ENCODE measurements at places on chromosomes 7 and 10.
A peak's percentile ranks its signal among the peaks of the same experiment; 100 is the strongest.

DNA sequence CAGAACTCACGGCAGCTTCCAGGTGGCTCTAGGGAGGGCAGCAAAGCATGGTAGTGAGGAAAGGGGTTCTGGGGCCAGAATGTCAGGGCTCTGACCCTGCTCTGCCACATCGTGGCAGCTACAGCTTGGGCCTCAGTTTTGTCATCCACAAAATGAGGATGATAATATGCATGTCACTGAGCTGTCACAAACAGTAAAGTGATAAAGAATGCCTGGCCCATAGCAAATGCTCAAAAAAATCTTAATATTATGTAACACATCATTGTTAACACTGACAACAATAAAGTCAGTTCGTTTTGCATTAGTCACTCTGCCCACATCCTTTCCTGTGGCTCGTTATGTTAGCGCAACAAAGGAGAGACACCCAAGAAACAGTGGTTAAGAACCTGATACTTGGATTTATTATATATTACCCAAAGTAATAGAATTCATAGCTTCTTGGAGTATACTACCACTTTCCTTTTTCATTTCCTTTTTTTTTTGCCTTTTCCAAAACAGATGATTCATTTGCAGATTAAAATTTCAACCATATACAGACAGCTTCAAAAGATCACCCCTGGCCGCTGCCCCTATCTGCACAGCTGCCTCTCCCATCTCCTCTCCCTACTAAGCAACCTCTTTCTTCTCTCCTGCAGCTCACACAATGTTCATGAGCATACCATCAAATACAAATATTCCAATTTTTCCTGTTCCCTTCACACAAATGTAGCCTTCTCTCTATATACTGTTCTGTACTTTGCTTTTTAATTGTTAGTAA is 45.5 kb upstream of the DDC start:
- DNase-seq: peak; percentile 56

GRCh38 chr7:19752020-19752419 is 21.4 kb downstream of the TMEM196 start:
- DNase-seq: no peak

DNA sequence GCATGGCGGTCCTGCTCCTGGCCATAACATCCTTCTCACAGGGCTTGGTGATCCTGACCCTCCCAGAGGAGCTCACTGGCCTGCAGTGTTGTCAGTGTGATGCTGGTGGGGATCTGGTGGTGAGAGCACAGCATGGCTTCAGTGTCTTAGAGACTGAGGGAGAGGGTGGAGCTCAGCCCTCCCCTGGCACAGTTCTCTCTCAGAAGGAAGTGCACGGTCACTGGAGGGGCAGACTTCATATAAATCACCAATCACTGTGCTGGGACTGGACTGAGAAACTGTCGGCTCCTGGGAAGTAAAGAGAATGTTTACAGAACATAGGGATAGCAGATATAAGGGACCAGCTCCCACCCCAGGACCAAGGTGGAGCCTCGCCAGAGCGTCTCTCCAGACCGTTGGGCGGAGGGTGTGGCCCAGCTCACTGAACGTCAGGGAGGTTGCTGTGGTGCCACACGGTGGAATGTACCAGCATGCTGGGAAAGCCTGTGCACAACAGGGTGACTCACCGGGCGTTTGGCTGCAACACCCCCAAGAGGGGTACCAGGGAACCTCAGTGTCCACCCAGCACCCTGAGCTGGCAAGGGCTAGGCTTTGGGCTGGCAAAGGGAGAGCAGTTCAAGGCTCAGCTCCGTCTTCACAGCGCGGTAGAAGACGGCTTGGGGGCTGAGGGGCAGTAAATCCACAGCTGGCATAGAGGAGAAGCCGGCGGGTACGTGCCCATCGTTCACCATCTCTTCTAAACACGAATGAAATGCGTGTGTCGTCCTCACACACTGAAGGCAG is 8.8 kb upstream of the GET4 start:
- DNase-seq: no peak

DNA sequence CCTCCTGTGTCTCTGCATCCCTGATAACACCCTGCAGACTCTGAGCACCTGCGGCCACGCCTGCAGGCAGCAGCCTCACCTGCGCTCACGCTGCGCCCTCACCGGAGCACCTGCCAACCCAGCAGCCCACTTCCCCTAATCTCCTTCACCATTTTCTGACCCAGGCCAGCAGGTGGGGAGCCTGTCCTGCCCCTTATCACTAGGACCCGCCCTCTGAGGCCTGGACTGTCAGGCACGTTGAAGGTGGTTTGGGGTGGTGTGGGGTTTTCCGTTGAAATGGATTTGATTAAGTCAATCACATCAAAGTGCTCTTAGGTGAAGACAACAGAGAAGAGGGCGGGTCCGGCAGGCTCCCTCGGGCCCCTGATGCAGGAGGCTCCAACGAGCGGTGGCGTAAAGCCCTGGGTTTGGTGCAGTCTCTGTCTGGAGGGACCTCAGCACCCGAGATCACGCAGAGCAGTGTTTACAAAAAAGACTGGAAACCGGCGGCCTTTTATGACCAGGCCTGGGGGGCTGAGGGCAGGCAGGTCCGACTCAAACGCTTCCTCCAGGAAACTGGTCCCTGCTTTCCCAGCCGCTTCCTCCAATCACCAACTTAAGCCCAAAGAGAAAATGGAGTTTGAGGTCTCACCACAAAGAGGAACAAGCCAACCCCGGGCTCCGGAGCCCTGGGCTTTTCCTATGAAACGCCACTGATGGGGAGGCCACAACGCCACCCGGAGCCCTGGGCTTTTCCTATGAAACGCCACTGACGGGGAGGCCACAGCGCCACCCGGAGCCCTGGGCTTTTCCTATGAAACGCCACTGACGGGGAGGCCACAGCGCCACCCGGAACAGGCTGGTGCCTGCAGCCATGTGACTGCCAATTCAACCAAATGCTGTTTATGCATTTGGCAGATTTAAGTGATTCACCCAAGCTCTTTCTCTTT is 45.5 kb downstream of the DPYSL4 start:
- DNase-seq: no peak

DNA sequence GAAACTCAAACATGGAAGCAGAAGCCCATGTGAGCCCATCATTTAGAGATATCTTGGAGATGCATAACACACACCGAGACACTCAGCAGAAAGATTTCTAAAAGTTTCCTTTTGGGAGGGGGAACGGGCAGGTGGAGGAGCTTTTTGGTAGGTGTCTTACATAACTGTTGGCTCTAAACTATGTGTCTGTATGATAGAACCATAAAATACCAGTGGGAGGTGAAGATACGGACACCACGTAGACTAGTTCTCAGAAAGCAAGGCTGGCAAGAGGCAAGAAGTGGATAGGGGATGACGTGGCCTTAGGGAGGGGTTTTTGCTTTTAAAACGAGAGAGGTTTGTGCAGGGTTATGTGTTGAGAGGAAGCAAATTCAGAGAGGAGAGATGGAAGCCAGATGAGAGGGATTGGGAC is 36.5 kb downstream of the IL15RA start:
- DNase-seq: no peak

DNA sequence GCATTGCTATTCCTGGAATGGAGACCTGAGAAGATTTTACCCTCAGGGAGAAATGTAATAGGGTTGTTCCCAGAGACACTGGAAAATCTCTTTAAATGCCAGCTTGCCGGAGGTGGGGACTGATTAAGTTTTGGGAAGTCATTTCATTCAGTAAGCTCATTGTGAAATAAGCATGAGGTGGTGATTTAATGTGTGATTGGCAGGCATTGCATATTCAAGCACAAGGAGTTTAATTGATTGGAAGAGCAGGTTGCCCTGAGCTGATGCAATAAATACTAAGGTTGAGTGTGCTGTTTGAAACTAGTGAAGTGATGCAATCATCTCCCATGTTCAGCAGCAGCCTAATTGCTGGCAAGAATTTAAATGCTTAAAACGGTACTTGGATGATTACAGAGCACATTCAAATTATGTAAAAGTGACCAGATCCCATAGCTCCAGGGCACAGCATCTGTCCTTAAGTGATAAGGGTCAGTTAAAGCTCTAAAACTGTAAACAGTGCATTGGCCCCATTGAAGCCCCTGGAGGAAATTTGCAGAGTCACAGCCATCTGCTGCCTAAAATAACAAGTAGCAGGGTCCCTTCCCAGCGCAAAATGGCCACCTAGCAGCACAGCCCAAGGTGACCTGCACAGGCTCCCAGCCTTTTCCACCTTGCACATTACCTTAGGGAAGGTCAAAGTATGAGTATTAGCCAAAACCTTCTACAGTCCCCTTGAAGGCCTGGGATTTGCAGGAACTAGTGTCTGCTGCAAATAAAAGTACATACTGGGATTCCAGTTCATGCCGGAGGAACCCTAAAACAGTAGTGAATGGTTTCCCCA is 92.1 kb downstream of the CCDC71L start:
- no peak for DNase-seq

DNA sequence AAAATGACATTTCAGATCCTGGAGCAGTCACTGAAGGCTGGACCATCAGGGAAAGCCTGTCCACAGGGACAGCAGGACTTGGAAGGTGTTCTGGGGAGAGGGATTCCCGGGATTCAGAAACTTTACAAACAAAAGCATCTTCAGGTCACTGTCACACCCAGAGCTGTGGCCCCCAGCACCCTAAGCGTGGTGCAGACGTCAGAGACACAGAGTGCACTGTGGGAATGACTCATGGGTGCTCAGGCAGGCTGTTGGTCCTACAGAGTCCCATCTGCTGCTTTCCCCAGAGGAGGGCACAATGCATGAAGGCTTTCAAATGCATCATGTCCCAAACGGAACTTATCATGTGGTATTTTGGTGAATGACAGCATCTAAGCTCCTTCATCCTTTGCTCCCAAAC is 13.1 kb upstream of the LRMDA start:
- no peak for DNase-seq
